ENCODE measurements at places on chromosomes 2 and 18. TPM values are rescaled to one million over a fixed set of nuclear protein-coding genes. Genes with fewer than 3 reads are reported as not detected.

DNA sequence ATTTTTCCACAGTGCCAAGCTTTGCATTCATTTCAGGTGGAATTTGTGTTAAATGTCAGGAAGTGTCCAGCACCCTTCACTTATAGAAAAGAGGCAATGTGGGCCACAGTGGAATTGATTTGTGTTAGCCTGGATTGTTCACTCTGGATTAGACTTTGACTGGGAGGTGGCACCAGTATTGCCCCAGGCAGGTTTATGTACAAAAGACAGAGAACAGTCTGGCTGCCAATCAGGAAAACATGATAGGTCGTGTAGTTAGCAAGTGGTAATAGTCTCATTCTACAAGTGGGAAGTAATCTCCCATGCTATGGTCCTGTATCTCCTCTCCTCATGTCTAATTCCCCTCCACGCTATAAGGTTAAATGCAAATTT is 45.6 kb downstream of the RAB27B start:
- no peak for DNase-seq

DNA sequence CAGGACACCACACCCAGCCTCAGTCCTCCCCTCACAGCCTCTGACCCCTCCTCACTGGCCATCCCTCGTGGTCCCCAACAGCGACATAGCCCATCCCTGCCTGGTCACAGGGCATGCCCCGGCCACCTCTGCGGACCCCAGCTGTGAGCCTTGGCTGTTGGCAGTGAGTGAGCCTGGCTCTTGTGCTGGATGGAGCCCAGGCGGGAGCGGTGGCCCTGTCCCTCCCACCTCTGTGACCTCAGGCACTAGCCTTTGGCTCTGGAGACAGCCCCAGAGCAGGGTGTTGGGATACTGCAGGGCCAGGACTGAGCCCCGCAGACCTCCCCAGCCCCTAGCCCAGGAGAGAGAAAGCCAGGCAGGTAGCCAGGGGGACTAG is 7.9 kb downstream of the DES start:
- no peak for DNase-seq

- no peak for DNase-seq
Measured at GRCh38 chr2:9744256-9745004, 98.8 kb upstream of the TAF1B start.

DNA sequence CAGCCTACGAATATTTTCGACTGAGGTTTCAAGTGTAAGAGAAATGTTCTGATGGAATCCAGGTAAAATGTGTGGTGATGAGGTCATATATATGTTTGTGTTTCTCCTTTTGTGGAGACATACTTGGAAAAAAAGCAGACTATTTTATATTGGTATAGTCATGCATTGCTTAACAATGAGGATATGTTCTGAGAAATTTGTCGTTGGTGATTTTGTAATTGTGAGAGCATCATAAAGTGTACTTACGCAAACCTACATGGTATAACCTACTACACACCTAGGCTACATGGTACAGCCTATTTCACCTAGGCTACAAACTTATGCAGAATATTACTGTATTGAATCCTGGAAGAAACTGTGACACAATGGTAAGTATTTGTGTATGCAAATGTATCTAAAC is 1849.9 kb upstream of the CELF4 start:
- DNase-seq: no peak

- no peak for DNase-seq
Measured at GRCh38 chr2:134217351-134217750, 36.5 kb upstream of the MGAT5 start.

- DNase-seq: no peak
Measured at GRCh38 chr2:159797543-159798375, at the start of gene CD302. Gene CD302 (minus strand): TSS chr2:159798208. CDS start chr2:159798198, 10 bp downstream.

DNA sequence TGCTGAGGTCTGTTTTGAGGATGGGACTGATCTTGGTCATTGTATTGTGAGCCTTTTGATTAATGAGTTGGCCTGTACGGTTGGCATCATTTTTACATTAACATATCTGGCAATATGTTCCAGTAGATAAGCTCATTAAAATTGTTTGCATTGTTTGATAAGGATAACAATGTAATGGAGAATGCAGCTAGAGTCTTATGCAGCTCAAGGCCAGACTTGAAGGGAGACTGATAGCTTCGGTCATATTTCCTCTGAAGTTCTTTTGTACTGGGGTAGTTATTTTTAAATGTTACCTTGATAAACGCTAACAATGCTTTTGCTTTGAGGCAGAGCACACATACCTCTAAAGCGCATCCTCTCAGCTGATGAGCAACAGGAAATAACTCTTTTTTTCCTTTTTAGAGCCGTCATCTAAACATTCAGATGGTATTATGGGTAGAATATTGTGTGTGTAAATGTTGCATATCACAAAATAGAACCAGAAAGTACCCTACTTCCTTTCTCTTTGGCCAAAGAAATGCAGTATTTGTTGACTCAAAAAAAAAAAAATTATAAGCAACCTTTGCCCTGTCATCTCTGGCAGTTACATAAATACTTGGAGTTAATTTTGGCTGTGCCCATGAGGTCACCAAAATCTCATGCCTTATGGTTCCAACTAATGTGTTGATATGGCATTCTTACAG is 1.3 kb downstream of the MAPRE2 start:
- DNase-seq: no peak

GRCh38 chr2:205627085-205627484 is 55.2 kb upstream of the NRP2 start:
- DNase-seq: no peak

GRCh38 chr2:19664646-19665045 is 237.1 kb downstream of the TTC32 start:
- no peak for DNase-seq

GRCh38 chr2:96528006-96528699 is 8.4 kb upstream of the ARID5A start:
- DNase-seq: peak; percentile 32

PSD4 gene
- 2.1 TPM for total RNA-seq

LHCGR gene
- total RNA-seq: not detected

C1QL2 gene
- not detected for total RNA-seq

TUBB8B gene
- total RNA-seq: not detected
